ENCODE measurements at places on chromosomes 4 and X.

- no peak for DNase-seq
Observed at GRCh38 chr4:70392057-70392776, 5.5 kb upstream of the OPRPN start.

DNA sequence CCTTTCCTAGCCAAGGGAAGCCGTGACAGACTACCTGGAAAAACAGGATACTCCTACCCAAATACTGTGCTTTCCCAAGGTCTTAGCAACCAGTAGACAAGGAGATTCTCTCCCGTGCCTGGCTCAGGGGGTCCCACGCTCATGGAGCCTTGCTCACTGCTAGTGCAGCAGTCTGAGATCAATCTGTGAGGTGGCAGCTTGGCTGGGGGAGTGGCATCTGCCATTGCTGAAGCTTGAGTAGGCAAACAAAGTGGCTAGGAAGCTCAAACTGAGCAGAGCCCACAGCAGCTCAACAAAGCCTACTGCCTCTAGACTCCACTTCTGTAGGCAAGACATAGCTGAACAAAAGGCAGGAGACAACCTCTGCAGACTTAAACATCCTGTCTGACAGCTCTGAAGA lies 177.1 kb downstream of the PARM1 start:
- no peak for DNase-seq

- DNase-seq: no peak
Observed at GRCh38 chr4:103773691-103774231, 54.0 kb upstream of the TACR3 start.

GRCh38 chrX:3697220-3697684 lies 16.2 kb downstream of the PRKX start:
- no peak for DNase-seq

GRCh38 chrX:115949900-115950822 lies 220.4 kb upstream of the AGTR2 start:
- no peak for DNase-seq

GRCh38 chr4:98771959-98772632 lies 113.7 kb upstream of the TSPAN5 start:
- DNase-seq: no peak

- no peak for DNase-seq
Observed at GRCh38 chr4:74097631-74098426, 1.2 kb downstream of the CXCL2 start.

All from stimulated activated CD8-positive, alpha-beta memory T cell treated with anti-CD3 and anti-CD28 coated beads, Interleukin-4, amount 100 ng/mL, for 4 hours (primary cell).